HuH-7 (cell line): ENCODE measurements at places on chromosomes 7 and 10.

DNA sequence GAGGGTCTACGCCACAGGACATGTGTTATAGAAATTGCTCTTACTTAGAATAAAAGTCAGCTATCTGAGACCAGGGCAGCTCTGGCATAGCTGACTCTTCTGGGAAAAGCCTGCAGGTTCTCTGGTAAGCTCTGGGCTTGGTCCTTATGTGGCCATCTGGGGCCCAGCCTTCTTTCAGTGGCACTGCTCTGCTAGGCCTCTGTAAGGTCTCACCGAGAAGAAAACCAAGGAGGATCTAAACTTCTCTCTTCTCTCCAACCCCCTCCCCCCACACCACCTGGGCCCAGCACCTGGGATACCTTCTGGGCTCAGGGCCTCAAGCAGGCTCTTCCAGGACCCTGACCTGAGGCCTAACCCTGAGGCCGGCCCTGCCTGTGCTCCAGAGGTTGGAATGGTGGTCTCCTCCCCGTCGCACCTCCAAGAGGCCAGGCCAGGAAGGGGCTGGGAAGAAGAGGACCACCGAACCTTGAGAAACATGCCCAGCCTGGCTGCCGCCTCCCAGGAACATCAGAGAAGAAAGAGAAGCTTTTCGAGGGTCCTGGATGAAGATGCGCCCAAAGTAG is 323.6 kb downstream of the GFRA1 start:
- no peak for DNase-seq

- no peak for DNase-seq
These were observed 268.1 kb downstream of the CAMK1D start for GRCh38 chr10:12617191-12618175.

DNA sequence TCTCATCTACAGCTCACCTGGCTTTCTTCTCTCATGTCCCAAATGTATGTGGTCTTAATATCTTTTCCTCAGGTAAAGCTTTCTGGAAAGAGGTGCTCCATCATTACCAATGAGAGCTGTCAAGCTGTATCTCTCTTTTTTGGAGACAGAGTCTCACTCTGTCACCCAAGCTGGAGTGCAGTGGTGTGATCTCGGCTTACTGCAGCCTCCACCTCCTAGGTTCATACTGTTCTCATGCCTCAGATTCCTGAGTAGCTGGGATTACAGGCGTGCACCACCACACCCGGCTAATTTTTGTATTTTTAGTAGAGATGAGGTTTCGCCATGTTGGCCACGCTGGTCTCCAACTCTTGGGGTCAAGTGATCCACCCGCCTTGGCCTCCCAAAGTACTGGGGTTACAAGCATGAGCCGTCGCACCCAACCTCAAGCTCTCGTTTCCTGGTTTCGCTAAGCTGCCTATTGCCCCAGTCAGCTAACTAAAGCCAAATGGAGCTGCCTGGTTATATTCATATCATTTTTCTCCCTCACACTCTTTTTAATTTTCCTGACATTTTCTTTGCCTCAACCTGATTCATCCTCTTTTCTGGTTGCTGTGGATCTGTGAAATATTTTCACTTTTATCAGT is 60.5 kb downstream of the SUFU start:
- DNase-seq = no peak

- no peak for DNase-seq
These were observed 78.3 kb downstream of the SNX10 start for GRCh38 chr7:26370011-26370410.

- DNase-seq = no peak
These were observed 12.2 kb downstream of the ATP6V0E2 start for GRCh38 chr7:149886018-149886415.

DNA sequence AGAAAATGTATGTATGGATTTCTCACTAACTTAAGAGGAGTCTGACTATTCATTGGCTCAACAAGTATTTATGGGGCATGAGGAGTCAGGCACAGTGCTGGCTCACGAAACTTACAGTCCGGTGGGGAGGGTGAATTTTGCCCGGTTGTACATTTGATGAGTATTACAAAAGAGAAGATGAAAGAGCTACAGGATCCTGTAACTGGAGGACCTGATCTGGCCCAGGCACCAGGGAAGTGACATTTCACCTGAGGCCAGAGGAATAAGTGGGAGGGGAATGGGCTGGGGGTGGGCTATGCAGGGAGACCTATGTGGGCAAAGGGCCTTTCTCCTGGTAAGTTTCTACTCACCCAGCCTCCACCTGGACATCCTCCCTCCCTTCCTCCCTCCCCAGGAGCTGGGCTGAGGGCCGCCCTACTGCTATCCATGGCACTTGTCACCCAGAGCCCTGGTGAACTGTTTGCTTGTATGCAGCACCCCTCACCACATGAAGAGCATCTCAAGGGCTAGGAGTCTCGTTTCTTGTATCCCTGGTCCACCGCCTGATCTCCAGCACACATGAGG is 101.1 kb upstream of the ZNF438 start:
- no peak for DNase-seq

DNA sequence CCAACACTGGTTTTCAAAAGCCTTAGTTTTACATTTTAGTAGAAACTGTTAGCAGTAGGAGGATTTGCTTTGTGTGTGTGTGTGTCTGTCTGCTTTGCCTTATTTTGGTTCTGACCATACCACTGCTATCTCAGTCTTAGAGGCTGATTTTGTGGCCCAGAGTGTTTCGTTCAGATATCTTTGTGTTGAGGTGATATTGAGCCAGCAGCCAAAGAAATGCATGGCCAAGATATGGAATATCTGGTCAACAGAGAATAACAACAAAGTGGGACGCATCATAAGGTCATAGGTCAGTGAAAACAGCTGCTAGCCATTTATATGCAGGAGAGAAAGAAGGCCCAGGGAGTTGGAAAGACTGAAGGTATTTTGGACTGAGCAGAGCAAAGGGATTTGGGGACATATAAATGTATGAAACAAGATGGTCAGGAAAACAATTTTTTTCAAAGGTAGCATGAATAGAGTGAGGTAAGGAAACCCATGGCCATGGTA is 47.7 kb downstream of the KIAA1217 start:
- DNase-seq = no peak
